CD4-positive, alpha-beta memory T cell (primary cell): ENCODE measurements at places on chromosomes 3 and 15.

GRCh38 chr3:127646501-127647046 is 17.6 kb downstream of the PODXL2 start:
- DNase-seq = no peak

DNA sequence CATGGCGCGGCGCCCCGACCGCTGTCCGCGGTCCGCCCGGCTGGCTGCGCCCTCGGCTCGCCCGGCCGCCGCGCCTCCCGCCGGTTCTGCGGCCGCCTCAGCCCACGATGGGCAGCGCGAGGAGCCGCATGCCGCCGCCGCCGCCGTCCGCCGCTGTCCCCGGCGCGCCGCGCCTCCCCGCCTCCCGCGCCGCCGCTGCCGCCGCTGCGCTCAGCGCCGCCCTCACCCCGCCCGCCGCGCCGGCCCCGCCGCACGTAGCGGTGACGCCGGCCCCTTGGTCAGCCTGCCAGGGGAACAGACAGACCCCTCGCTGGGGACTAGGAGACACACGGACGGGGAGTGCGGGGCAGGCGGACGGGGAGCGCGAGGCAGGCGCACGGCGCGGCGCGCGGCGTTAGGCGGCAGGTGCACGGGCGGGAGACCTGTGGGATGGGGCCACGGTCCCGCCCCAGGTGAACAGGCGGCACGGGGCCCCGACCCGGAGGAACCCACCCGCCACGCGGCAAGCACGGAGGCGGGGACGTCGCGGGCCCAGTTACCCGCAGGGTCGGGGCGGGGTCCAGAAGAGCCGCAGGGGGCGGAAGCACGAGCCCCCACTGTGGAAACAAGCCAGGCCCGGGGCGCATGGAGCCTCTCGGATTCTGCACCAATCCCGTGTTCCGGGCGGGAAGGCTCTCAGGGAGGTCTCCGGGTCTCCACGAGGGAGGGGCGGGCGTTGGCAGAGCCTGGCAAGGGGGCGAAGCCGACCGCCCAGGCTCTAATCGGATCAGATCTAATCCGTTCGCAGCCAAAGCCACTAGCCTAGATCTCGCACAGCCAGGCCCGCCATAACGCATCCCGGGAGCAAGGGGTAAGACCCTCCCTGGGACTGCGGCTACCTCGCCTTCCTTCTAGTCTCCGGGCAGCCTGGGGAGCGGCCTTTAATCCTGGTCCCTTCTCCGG is at the start of gene CSPG5:
Gene CSPG5 (minus strand): TSS at position 175 of the 942 bp plus-strand sequence. CDS start 172 bp downstream, at position 3.
- peak; percentile 23 for DNase-seq

- DNase-seq = no peak
Measured at GRCh38 chr3:196519718-196520082, 4.6 kb upstream of the SMCO1 start.

GRCh38 chr3:4340411-4341335 is 37.5 kb downstream of the SETMAR start:
- DNase-seq = no peak

GRCh38 chr3:164657631-164658030 is 420.7 kb downstream of the SI start:
- no peak for DNase-seq

DNA sequence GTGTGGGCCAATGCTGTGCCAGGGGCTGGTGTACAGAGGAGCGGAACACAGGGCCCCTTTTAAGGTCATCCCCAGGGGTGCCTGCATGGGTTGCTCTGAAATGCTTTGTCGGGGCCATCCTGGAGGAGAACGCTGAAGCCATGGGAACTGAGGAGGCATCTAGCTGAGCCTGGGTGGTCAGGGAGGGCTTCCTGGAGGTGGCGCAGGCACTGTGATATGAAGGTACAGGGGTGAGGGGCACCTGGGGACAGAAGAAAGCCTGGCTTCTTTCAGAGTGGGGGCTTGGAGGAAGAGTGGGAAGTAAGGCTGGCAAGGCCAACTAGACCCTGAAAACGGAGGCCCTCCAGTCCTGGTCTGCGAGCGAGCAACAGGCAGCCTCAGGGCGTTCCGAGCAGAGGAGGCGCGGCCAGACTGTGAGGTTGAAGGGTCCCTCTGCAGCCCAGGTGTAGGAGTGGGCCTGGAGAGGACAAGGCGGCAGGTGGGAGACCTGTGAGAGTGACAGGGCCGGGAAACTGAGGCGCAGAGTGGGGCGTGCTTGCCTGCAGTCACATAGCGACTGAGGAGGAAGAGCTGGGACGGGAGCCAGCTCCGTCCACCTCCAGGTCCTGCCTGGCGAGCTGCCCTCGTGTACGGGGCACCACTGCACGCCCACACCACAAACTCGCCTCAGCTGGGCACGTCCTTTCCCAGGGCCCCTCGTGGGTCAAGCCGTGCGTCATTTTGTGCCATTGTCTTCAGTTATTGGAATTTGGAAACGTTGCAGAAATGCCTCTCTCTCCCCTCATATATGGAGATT is 4.1 kb downstream of the FBLN2 start:
- DNase-seq = no peak

- DNase-seq = no peak
Measured at GRCh38 chr15:40327457-40327856, 4.0 kb downstream of the INAFM2 start.

- no peak for DNase-seq
Measured at GRCh38 chr15:45616901-45617323, 17.9 kb upstream of the SQOR start.

DNA sequence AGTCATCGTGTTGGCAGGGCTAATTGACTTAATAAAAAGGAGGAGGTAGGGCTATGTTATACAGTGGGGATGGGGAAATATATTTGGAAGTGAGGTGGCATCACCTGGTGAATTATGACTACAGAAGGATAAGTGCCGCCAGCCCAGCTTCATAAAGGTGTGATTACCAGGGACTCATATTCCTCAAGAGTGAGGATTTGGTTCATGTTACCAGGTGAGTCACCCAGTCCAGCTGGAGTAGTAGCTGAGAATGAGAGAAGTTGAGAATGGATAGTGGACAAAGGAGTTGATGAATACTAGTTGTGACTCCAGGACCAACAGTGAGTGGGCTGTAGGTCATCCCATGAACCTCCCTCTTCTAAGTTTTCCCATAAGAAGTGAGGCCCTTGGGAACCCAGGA is 143.0 kb upstream of the GALNT15 start:
- DNase-seq = no peak

DNA sequence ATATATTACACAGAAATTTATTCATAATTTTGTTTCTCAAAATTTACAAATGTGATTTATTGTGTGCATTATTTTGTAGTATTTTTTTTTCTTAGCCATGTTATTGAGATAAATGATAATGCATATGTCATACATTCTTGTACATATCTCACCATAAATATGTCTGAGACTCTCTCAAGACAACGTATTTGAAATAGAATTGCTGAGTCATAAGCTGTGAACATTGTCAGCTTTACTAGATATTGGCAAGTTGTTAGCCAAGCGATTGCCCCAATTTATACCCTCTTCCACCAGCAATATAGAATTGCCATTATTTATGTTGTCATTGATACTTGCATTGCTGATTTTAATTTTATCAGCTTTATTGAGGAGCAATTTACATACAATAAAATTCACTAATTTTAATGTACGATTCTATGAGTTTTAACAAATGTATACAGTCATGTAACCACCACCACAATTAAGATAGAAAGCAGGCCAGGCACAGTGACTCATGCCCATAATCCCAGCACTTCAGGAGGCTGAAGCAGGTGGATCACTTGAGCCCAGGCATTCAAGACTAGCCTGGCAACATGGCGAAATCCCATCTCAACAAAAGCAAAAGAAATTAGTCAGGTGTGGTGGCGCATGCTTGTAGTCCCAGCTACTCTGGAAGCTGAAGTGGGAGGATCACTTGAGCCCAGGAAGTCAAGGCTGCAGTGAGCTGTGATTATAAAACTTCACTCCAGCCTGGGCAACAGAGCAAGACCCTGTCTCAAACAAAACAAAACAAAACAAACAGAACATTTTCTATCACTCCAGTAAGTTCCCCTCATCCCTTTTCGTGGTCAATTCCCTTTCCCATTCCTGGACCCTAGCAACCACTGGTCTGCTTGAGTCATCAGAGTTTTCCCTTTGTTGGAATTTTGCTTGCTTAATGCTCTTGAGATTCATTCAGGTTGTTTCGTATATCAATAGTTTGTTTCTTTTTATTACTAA is 373.1 kb downstream of the MFSD1 start:
- DNase-seq = no peak

GRCh38 chr15:80321853-80322252 is 69.8 kb upstream of the CTXND1 start:
- DNase-seq = no peak

- no peak for DNase-seq
Measured at GRCh38 chr3:151576511-151577137, 115.8 kb upstream of the IGSF10 start.
